Endodermal cell (in vitro differentiated cells): ENCODE measurements at places on chromosomes 13 and 19. TPM values are rescaled to one million over a fixed set of nuclear protein-coding genes. Genes with fewer than 3 reads are reported as not detected.

The LSR gene
- total RNA-seq = 166 and 170 TPM in 2 replicates

The PSG3 gene
- not detected in 3 replicates for total RNA-seq

The SIGLEC11 gene
- not detected in 3 replicates for total RNA-seq

The ZSCAN18 gene
- total RNA-seq = 62.0 and 68.2 TPM in 2 replicates

DNA sequence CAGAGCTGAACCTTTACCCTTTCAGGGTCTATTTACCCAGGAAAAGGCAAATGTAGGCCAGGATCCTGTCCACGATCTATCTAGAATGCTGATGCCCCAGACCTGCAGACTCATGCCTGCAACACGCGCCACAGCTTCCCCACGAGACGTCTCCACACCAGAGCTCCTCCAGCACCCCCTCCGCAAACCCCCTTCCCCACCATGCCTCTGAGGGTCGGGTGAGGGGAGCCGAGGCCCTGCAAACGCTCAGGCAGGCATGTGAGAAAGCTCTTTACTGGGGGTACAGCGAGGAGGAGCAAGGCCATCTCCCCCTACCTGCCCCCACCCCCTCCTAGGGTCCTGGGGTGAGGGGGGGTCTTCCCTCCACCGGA lies 8.9 kb downstream of the DYRK1B start:
- H3K27ac ChIP-seq = peak overlapping the region; percentile 78
- peaks cover 33% of the 10 kb centered on the region for H3K36me3 ChIP-seq
- H3K4me3 ChIP-seq = no peak overlapping the region
- no peaks in the 10 kb centered on the region for H3K27me3 ChIP-seq

GRCh38 chr13:21071924-21072323 lies 10.5 kb upstream of the LATS2 start:
- H3K4me3 ChIP-seq = no peak overlapping the region
- H3K4me1 ChIP-seq = peaks cover 4% of the 10 kb centered on the region
- no peak for DNase-seq
- H3K27ac ChIP-seq = no peak overlapping the region
- no peaks in the 10 kb centered on the region for H3K36me3 ChIP-seq
- H3K27me3 ChIP-seq = peaks cover 5% of the 10 kb centered on the region

DNA sequence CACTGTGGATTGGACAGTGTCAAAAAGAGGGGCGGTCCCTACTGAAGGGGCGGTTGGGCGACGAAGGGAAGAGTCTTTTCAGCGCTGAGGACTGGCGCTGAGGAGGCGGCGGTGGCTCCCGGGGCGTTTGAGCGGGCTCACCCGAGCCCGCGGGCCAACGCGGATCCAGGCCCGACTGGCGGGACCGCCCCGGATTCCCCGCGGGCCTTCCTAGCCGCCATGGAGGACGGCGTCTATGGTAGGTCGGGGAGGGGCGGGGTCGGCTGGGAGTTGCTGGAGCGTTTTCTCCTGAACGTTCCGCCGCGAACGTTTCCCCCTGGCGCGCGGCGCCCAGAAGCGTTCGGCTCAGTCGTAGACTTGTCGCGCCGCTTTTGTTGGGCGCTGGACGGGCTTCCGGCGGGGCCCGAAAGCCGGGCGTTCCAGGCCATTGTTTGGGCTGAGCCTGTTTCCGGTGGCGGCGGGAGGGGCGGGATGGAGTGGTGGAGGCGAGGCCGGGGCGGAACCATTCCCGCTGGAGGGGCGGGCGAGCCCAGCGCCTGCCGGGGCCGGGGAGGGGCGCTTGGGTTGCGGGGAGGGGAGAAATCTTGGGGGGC lies at the start of gene CYTH2:
CYTH2 (plus strand) TSS at position 81 of the 593 bp plus-strand sequence; CDS start at position 220, 139 bp downstream.
- H3K4me1 ChIP-seq = peaks cover 4% of the 10 kb centered on the region
- H3K4me3 ChIP-seq = peak within 1 kb of the TSS; percentile 94
- no peaks in the 10 kb centered on the region for H3K27me3 ChIP-seq

DNA sequence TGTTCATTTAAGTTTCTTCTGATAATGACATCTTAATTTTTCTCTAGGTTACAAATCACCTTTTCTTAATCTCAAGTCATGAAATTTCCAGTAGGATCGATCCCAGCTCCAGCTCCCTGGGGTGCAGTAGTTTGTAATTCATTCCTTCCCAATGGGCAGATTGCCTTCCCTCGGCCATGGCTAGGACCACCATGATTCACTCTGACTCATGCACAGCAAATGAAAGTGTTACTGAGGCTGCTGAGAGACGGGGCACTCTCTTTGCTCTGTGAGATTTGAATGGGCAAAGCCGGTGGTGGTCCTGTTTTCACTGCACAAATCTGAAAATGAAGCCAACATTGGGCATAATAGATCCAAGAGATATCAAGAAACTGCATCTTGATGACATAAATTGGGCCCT lies 202.8 kb upstream of the IRS2 start:
- no peaks in the 10 kb centered on the region for H3K36me3 ChIP-seq
- no peak overlapping the region for H3K27ac ChIP-seq
- no peaks in the 10 kb centered on the region for H3K4me1 ChIP-seq
- no peak overlapping the region for H3K4me3 ChIP-seq

DNA sequence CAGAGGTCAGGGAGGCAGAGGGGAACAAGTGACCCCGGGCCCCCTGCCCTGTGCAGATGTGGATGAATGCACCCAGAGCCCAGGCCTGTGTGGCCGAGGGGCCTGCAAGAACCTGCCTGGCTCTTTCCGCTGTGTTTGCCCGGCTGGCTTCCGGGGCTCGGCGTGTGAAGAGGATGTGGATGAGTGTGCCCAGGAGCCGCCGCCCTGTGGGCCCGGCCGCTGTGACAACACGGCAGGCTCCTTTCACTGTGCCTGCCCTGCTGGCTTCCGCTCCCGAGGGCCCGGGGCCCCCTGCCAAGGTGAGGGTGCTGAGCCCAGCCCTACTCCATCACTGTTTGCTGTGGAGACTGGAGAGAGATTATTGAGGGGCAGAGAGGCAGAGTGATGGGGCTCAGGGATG lies 9.9 kb downstream of the LTBP4 start:
- peak; percentile 39 for DNase-seq
- peaks cover 7% of the 10 kb centered on the region for H3K36me3 ChIP-seq
- H3K27me3 ChIP-seq = peaks cover 29% of the 10 kb centered on the region
- no peak overlapping the region for H3K27ac ChIP-seq
- peaks cover 2% of the 10 kb centered on the region for H3K4me1 ChIP-seq

DNA sequence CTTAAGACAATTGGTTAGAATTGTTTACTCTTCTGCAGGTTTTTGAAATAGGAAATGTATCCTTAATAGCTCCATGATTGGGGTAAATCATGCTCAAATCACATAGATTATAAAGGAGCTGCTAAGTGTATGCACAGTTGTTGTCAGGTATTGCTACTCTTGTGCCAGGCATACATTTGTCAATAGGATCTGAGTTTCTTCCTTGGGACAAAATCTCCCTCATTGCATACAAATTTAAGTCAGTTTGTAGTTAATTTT lies 109.3 kb upstream of the MLNR start:
- no peaks in the 10 kb centered on the region for H3K27me3 ChIP-seq
- H3K27ac ChIP-seq = no peak overlapping the region
- peak overlapping the region; percentile 100 for H3K4me3 ChIP-seq

- no peak for DNase-seq
- H3K36me3 ChIP-seq = peaks cover 14% of the 10 kb centered on the region
- H3K4me1 ChIP-seq = peaks cover 2% of the 10 kb centered on the region
Observed at GRCh38 chr19:633786-634639, 676 bp upstream of the POLRMT start.

- no peak overlapping the region for H3K4me3 ChIP-seq
- H3K27me3 ChIP-seq = no peaks in the 10 kb centered on the region
- H3K36me3 ChIP-seq = peaks cover 76% of the 10 kb centered on the region
Observed at GRCh38 chr19:8487137-8487851, 15.1 kb downstream of the PRAM1 start.

GRCh38 chr19:41114132-41114531 lies at the start of gene CYP2F1:
TSS of gene CYP2F1 (plus strand) at chr19:41114432. CDS start at chr19:41116189, 1,757 bp downstream.
- H3K27ac ChIP-seq = no peak within 1 kb of the TSS
- H3K36me3 ChIP-seq = no peaks in the 10 kb centered on the region
- DNase-seq = no peak
- no peaks in the 10 kb centered on the region for H3K27me3 ChIP-seq
- no peak within 1 kb of the TSS for H3K4me3 ChIP-seq

DNA sequence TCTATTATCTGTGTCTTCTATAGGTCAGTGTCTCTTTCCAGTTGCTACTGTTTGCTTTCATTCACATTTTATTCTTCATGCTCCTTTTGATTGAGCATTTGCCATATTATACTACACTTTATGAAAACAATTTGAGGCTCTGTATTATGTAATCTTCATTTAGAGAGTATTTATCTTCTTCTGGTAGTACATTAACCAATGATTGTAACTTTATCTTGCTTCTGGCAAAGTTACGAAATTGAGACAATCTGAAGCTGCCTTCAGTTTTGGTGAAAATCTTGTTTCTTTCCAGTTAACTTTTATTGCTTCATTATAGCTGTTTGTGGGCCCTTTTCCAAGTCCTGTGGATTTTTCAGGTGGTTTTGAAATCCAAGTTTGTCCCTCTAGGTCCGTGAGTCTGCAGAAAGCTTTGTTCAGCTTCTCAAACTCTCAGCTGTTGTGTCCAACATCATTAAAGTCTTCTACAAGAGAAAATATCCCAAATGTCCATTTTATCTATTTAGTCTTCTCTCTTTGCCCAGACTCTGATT lies 1255.4 kb upstream of the SPRY2 start:
- H3K4me1 ChIP-seq = no peaks in the 10 kb centered on the region
- H3K27me3 ChIP-seq = no peaks in the 10 kb centered on the region
- H3K4me3 ChIP-seq = no peak overlapping the region
- DNase-seq = no peak
- H3K36me3 ChIP-seq = no peaks in the 10 kb centered on the region
- H3K27ac ChIP-seq = no peak overlapping the region

DNA sequence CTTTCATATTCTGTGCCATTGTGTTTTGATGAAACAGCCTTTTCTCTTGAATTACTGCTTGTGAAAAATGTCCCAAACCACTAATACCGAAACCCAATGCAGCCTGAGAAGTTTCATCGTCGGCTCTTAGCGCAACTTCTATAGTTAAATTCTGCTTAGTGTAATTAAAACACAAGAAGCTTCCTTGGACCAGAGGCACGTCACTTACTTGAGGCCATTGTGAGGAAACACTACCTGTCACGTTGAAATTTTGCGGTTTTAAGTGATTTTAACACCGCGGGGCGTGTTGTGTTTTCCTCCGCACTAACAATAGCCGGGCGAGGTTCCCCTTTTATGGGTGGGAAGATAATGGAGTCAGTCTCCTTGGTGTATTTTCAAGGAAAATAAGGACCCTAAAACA lies 70.9 kb downstream of the GGACT start:
- no peak overlapping the region for H3K4me3 ChIP-seq
- H3K4me1 ChIP-seq = no peaks in the 10 kb centered on the region
- H3K36me3 ChIP-seq = peaks cover 12% of the 10 kb centered on the region
- H3K27me3 ChIP-seq = no peaks in the 10 kb centered on the region
- peak; percentile 39 for DNase-seq

GRCh38 chr13:73732350-73732749 lies 401.9 kb downstream of the KLF12 start:
- H3K4me1 ChIP-seq = no peaks in the 10 kb centered on the region
- H3K36me3 ChIP-seq = no peaks in the 10 kb centered on the region
- no peaks in the 10 kb centered on the region for H3K27me3 ChIP-seq
- no peak overlapping the region for H3K4me3 ChIP-seq

DNA sequence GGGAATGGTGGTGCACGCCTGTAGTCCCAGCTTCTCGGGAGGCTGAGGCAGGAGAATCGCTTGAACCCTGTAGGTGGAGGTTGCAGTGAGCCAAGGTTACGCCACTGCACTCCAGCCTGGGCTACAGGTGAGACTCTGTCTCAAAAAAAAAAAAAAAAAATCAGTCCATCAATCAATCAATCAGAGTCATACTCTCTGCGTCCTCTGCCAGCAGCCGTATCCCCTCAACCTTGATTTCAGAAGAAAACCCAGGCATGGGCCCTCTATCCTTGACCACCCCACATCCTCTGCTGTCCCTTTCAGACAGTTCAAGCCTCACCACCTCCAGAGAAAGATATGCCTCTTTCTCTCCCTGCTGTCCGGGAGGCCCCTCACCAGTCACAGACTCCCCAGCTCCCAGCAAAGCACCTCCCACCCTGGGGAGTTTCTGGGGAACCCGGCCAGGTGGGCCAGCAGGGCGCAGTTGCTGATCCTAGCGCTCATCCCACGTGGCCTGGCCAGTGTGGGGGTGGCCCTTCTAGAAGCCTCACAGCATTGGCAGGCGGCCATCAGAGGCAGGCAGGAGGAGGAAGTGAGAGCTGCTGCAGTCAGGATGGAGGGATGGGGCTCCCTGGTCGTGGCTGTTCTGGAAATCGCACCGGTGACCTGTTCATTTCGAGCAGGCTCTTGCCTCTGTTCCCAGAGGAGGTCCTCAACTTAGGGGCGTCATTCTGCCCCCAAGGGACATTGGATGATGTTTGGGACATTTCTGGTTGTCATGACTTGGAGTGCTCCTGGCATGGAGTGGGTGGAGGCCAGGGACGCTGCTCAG lies 10.2 kb upstream of the JSRP1 start:
- no peak for DNase-seq
- peaks cover under 1% of the 10 kb centered on the region for H3K4me1 ChIP-seq
- H3K36me3 ChIP-seq = peaks cover 4% of the 10 kb centered on the region

DNA sequence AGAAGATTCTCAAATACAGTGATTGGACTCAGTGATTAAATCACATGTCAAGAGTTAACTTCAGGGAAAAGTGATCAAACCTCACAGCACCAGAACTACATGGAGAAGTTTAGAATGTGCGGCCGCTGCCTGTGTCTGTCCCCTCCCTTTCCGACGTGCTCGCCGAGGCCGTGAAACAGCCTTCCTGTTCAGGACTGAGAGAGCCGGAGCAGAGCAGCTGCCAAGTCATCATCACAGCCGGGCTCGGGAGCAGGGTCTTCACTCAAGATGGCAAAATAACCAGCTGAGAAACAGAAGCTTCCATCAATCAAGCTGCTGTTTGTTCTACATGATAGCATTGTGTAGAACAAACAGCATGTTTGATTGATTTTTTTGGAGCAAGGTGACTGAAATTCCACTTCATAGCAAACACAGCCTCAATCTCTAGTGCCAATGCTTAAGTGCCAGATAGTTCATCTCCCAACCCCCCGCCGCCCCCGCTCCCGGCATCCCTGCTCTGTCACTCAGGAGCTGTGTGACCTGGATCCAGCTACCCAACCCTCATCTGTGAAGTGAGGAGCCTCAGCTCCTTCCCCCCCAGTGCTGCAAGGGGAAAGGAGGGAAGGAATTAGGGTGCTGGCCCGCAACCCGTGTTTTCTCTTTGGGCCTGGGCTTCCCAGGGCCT lies 70.6 kb downstream of the HSPH1 start:
- peak; percentile 39 for DNase-seq
- no peaks in the 10 kb centered on the region for H3K36me3 ChIP-seq
- no peak overlapping the region for H3K27ac ChIP-seq
- H3K4me3 ChIP-seq = no peak overlapping the region

- H3K27ac ChIP-seq = no peak overlapping the region
- H3K4me3 ChIP-seq = no peak overlapping the region
- no peak for DNase-seq
- H3K27me3 ChIP-seq = no peaks in the 10 kb centered on the region
Observed at GRCh38 chr19:14769201-14769600, 9.2 kb downstream of the ADGRE2 start.

DNA sequence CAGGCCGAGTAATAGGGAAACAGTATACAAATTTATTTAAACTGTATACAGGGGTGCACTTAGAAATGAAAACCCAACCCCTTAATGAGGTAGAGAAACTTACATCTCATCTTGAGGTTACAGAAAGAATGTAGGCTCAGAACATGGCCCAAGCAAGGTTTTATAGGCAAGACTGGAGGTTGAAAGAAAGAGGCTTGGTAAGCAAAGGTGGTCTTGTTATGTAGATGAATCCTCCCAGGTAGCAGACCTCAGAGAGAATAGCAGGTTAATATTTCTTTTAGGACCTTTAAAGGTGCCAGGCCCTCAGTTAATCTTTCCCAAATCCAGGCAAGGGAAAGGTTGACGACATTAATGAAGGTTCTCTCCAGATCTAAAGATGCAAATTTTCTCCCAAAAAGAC lies 1466.8 kb upstream of the PRR20A start:
- no peak for DNase-seq
- no peaks in the 10 kb centered on the region for H3K4me1 ChIP-seq
- no peaks in the 10 kb centered on the region for H3K27me3 ChIP-seq
